ENCODE measurements at places on chromosomes 5 and 9. TPM values are rescaled to one million over a fixed set of nuclear protein-coding genes. Genes with fewer than 3 reads are reported as not detected.

DNA sequence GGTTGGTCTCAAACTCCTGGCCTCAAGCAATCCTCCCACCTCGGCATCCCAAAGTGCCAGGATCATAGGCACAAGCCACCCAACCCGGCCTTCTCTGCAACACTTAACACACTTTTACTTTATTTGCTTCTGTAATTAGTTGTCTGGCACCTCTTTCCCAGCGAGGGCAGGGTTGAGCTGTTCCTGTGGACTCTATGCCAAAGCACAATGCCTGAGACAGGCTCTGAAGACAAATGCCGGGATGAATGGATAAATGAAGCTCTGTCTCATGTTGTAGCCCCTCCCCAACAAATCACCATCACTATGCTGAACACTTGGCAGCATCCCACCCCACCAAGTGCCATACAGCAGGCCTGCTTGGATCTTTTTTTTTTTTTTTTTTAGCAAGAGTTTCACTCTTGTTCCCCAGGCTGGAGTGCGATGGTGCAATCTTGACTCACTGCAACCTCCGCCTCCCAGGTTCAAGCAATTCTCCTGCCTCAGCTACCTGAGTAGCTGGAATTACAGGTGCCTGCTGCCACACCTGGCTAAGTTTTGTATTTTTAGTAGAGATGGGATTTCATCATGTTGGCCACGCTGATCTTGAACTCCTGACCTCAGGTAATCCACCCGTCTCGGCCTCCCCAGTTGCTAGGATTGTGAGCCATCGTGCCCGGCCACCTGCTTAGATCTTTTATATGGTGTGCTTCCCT lies 21.3 kb downstream of the GPX3 start:
- no peak for DNase-seq

GRCh38 chr5:9105851-9106250 lies 440.0 kb downstream of the SEMA5A start:
- no peak for DNase-seq

Gene COL15A1
- 55.9 TPM for total RNA-seq

Gene PCDHGA1
- total RNA-seq, result 2.7 TPM

Gene IFNA2
- total RNA-seq, result not detected

Gene CAMK4
- total RNA-seq, result 0.16 TPM

Gene CFAP157
- total RNA-seq, result not detected

DNA sequence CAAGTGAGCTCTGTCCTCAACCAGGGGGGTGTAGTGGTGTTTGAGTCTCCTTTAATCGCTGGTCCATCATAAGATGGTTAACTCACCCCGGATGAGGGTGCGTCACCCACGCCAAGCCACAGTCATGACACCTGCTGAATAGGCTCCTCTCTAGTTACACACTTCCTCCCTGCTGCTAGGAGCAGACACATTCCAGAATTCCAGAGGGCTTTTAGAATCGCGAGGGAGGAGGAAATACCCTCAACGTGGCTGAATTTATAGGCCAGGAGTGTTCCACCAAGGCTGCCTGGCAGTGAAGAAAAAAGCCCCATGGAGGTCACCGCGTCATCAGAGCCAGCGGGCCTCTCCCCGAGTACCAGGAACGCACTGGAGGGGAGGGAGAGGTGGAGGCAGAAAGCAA lies 5.1 kb downstream of the GLRX start:
- DNase-seq, result no peak

- no peak for DNase-seq
These were observed 167.2 kb downstream of the CACNA1B start for GRCh38 chr9:138044485-138045383.

DNA sequence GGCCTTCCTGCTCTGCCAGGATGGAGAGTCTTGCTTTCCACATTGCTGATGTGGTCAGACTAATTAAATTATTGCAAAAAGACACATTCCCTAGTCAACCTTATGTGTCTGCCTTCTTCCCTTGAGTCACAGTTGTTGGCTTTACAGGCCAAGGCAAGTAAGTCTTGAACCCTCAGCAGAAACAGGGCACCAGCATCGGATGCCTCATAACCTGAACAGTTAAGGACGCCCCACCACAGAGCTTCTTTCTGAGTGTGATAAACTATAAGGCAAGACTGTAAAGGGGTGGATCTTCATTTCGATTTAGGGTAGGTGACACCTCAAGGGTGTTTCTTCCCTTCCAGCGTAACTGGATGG lies 670 bp upstream of the KIF2A start:
- DNase-seq, result no peak

GRCh38 chr9:113528811-113529210 lies 65.3 kb downstream of the RGS3 start:
- DNase-seq, result no peak

Gene LCN1
- not detected for total RNA-seq

Gene PDLIM4
- 5.2 TPM for total RNA-seq

Gene OTP
- not detected for total RNA-seq

- DNase-seq, result peak; percentile 66
These were observed 157.0 kb downstream of the RGS3 start for GRCh38 chr9:113620377-113621161.

Gene CDH6
- 3.1 TPM for total RNA-seq

GRCh38 chr5:127298036-127298429 lies 7.4 kb downstream of the MEGF10 start:
- DNase-seq, result no peak

Gene SMIM33
- total RNA-seq, result not detected

GRCh38 chr9:112054916-112055315 lies 120.2 kb downstream of the SUSD1 start:
- DNase-seq, result no peak

Gene DBH
- not detected for total RNA-seq

GRCh38 chr5:68431186-68431585 lies 215.6 kb downstream of the PIK3R1 start:
- DNase-seq, result no peak

GRCh38 chr9:118721923-118722322 lies 647.3 kb downstream of the BRINP1 start:
- no peak for DNase-seq

- no peak for DNase-seq
These were observed 59.0 kb downstream of the USP20 start for GRCh38 chr9:129894120-129894823.

DNA sequence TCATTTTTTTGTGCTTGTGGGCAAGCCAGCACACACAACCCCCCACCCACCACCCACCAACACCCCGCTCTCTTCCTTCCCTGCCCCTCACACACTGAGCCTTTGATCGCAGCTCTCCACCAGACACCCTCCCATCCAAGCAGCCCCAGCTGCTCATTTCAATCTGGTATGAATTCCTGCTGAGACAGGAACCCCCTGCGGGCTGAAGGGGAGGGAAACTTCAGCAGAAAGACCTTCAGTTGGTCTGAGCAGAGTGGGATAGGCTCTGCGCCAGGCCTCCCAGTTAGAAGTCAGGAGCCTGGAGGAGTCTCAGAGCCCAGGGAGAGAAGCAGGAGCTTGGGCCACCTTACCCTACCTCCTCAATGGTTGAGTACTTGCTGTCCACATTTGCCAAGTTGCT lies 7.2 kb downstream of the PCDHGC5 start:
- DNase-seq, result no peak

- DNase-seq, result no peak
These were observed 64.4 kb downstream of the MAP1B start for GRCh38 chr5:72171667-72172066.

- no peak for DNase-seq
These were observed 206.0 kb downstream of the SGCD start for GRCh38 chr5:156532921-156533320.

Gene TRAF1
- total RNA-seq, result 2.2 TPM

Measured in Right ventricle myocardium superior (tissue), 1 donor.